ENCODE measurements at places on chromosomes 5 and 9.

GRCh38 chr9:126709241-126709640 lies 95.5 kb downstream of the LMX1B start:
- DNase-seq: no peak

DNA sequence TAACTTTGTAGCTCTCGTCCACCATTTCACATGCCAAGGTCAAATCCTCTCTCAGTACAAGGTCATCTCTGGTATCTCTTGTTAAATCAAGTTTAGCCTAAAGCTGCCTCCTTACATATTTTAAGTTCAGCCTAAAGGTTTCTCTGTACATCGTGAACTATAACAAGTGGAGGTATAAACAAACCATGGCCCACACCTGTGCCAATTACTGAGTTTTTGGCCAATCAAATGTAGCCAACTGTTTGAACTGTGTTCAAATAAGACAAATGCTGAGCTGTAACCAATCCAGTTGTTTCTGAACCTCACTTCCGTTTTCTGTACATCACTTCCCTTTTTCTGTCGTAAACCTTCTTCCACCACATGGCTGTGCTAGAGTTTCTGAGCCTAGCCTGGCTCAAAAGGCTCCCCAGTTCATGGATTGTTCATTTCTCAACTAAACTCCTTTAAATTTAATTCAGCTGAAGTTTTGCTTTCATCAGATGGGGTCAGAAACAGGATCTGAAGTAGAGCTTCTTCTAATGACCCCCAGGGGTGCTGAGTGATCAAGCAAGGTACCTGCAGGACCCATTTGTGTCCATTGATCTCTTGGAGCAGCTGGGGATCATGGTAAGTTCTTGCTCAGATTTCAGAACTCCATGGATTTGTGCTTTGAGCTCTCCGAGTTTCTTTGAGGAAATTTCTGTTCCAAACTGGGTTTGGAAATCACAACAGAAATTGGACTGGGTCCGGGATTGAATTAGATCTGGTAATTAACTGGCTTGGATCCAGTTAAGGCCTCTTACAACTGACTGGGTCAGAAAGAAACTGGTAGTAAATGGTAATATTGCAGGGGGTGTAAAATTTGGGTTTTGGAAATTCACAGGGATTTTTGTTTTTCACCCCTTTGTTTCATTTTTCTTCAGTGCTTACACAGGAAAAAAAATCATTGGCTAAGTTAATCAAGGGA lies 11.0 kb upstream of the NANS start:
- DNase-seq: no peak

- DNase-seq: no peak
These were observed 236.2 kb upstream of the ADAMTSL1 start for GRCh38 chr9:18237776-18238175.

DNA sequence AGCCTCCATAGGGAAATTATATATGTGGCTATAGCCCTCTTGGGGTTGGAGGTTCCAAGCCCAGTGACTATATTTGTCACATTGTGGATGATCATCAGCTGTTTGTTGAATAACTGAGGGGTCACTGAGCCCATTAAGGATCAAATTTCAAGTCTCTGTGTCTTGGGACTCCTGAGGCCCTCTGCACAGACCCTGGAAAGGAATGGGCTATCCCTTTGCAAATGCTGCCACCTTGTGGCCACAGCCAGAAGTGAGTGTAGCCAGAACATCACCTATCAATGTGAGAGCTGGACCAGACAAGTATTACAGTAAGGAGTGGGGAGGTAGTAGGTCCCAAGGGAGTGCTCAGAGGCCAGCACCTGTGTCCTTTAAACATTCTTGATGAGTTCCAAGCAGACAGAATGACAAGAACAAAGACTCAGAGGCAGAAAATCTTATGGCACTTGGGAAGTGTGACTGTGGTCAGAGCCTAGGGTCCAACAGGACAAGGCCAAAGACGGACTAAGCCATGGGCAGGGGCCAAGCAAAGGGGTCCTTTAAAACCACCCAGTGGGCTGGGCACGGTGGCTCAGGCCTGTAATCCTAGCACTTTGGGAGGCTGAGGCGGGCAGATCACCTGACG lies 8.2 kb downstream of the RPP25L start:
- peak; percentile 91 for DNase-seq

GRCh38 chr9:81886665-81887064 lies 41.6 kb upstream of the SPATA31D4 start:
- no peak for DNase-seq

DNA sequence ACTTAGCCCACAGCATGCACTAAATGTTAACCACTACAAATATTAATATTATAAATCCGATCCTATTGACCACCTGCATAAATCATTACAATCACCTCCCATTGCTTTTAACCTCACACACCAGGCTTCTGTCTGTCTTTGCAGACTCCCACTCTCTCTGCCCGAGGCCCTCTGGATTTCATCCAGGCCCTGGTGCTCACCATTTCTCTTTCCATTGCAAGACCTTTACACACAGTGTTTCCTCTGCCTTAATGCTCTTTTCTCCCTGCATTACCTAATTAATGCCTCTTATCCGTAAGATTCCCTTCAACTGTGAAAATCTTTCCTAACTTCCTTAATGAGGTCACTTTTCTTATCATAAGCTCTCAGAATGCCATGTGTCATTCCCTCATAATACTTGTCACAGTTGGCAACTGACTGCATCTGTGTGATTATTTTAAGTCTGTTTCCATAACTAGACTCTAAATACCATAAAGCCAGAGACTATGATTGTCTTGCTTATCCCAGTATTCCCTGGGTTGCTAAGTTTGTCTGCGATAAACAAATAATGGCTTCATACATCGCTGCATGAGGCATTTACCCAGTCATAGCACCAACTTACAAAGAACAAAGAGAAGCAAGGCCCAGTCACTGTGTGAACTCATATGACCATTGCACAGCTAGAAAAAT lies 155.1 kb downstream of the CCDC192 start:
- DNase-seq: peak; percentile 44

Measured in tongue (tissue), 3 donors.